Activated T-cell treated with anti-CD3 and anti-CD28 coated beads, Interleukin-2, amount 50 U/mL, for 72 hours (primary cell): ENCODE measurements at places on chromosomes 5 and 9. TPM values are rescaled to one million over a fixed set of nuclear protein-coding genes. Genes with fewer than 3 reads are reported as not detected.

DNA sequence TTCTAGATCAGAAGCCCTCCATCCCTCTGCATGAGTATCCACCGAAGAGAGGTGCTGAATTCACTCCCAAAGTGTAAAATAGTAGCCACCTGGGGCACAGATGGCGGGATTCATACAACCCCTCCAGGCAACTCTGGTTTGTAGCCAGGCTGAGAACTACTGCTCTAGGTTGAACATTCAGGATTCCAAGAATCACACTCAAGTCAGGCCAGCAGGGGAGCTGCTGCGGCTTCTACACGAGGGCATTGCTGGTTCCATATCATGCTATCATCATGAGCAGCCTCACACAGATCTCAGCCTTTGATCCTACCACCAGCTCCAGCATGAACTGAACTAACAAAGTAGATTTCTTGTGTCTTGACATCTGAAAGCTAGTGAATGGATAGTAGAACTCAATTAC is 367.9 kb downstream of the DIRAS2 start:
- no peak for DNase-seq
- no peaks in the 10 kb centered on the region for H3K4me1 ChIP-seq
- H3K4me3 ChIP-seq = no peak overlapping the region
- no peaks in the 10 kb centered on the region for H3K36me3 ChIP-seq
- H3K27ac ChIP-seq = no peak overlapping the region
- H3K27me3 ChIP-seq = peaks cover 35% of the 10 kb centered on the region

- H3K4me1 ChIP-seq = no peaks in the 10 kb centered on the region
- DNase-seq = no peak
- peaks cover 1% of the 10 kb centered on the region for H3K27me3 ChIP-seq
- no peak overlapping the region for H3K4me3 ChIP-seq
These were observed 206.4 kb downstream of the PAPPA start for GRCh38 chr9:116360016-116360415.

GRCh38 chr5:88948746-88949600 is 66.0 kb upstream of the MEF2C start:
- H3K27ac ChIP-seq = no peak overlapping the region
- H3K27me3 ChIP-seq = peaks cover 28% of the 10 kb centered on the region
- no peaks in the 10 kb centered on the region for H3K36me3 ChIP-seq
- DNase-seq = no peak
- H3K4me1 ChIP-seq = no peaks in the 10 kb centered on the region

DNA sequence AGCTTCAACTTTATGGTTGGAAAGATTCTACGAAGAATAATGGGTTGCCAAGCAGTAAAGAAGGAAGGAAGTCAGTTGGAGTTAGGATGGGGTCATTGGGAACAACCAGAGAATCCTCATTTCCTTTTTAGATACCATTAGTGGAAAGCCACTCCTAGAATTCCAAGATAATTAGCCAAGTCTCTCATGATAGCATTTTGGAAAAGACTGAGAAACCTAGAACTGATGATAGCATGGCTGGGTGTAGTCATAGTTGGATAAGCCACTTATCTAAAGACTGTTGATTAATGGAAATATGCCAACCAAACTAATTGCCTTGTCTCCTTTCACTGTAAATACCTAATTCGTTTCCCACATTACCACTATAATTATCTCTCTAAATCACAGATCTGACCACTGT is 377.0 kb downstream of the GLIS3 start:
- H3K27me3 ChIP-seq = no peaks in the 10 kb centered on the region
- H3K4me3 ChIP-seq = no peak overlapping the region
- DNase-seq = no peak

- H3K27ac ChIP-seq = no peak overlapping the region
- H3K4me3 ChIP-seq = no peak overlapping the region
- no peaks in the 10 kb centered on the region for H3K27me3 ChIP-seq
These were observed 318.5 kb upstream of the CHD1 start for GRCh38 chr5:99247346-99247745.

The ZFP2 gene
- total RNA-seq = 0.86 TPM

The TNC gene
- total RNA-seq = 3.1 TPM

The FOXI1 gene
- not detected for total RNA-seq

The PRUNE2 gene
- total RNA-seq = 0.69 TPM

The RBM18 gene
- total RNA-seq = 30.0 TPM

The KLF4 gene
- 3.5 TPM for total RNA-seq
